ENCODE measurements at places on chromosomes 12 and 14.

DNA sequence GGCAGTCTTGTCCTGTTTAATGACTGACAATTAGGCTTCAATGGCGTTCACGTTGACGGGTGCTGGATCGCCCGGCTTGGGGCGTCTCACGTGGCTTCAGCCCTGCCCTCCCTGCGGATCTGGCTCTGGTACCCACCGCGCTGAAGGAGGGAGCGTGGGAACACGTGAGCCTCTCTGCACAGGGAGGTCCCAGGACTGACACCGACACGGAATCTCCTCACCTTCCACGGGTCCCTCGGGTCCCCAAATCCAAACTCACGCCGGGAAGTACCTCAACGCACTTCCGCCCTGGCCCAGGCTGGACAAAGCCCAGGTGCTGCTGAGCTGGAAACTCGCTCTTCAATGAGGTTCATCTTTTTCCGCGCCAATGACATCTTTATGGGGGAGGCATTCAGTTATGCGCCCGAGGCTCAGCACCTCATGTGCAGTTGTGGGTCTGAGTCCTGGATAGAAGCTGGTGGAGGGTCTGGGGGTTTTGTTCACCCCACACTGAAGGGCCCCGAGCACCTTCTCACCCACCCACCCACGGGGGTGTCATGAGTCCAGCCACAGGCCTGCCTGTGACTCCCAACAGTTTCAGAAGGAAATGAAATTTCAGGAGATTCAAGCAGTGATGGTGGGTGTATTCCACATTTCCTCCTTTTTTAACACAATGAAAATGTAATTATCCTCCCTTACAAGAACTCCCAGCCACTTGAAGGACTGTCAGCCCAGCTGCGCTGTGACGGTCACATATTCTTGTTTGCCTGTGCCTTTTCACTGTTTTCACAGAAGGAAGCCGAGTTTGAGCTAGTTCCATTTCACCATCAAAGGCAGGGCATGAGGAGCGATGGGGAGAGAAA, 251.7 kb upstream of the SFSWAP start:
- no peak overlapping the region for H3K27ac ChIP-seq
- no peaks in the 10 kb centered on the region for H3K36me3 ChIP-seq
- H3K27me3 ChIP-seq = peaks cover 77% of the 10 kb centered on the region

DNA sequence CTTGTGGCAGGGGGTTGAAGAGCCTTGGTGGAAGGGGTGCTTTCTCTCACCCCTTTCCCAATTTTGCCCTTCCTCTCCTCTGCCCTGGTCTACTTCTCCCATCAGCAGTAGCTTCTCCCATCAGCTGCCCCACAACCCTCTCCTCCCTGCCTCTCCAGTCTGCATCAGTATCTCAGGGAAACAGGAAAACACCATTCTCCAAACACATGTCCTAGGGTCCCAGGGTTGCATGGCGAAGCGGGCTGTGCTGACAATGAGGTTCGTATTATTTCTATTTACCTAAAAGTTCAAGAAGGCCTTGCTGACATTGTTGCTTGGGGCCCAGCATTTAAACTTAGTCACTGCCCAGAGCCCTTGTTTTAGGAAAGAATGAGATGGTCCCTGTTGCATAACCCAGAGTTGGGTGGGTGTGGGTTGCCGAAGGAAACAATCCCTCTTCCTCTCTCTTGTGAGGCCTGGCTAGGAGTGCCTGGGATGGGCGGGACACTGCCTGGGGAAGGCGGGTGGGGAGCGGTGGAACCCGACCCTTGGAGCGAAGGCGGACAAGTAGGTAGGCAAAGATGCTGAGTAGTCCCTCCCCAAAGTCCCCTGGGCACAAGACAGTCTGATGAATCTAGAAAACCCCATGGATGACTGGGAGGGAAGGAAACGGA, 1.3 kb upstream of the IGFBP6 start:
- no peak for DNase-seq
- H3K27ac ChIP-seq = no peak overlapping the region
- peaks cover 35% of the 10 kb centered on the region for H3K4me1 ChIP-seq
- peaks cover 1% of the 10 kb centered on the region for H3K36me3 ChIP-seq
- peak overlapping the region; percentile 41 for H3K4me3 ChIP-seq

DNA sequence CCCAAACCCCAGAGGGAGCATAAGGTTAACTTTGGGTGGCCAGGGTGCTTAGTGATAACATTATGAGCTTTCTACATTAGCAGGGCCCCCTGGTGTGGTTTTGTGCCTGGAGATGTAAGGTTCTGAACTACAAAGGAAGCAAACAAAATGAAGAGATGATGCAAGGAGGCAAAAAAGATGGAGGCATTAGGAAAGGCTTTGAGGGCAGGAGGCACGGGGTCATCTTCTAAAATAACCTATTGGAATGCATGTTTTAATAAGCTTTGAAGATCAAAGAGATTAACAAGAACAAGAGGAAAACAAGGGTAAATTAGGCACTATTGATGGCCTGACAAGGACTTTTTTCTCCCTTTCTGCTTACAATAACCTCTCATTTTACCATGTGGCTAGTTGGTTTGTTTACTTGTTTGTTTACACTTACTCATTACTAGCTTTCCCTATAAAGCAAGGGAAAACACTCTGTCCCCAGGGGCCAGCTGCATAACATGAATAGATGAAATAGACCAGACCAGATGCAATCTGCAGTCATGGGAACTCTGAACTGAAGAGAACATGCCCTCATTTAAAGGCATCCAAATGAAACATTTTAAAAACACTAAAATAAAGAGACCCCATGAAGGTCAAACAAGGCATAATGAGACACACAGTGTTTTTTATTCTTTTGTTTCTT, 390.3 kb downstream of the DIO2 start:
- H3K4me1 ChIP-seq = no peaks in the 10 kb centered on the region
- H3K36me3 ChIP-seq = no peaks in the 10 kb centered on the region
- no peak for DNase-seq
- H3K4me3 ChIP-seq = no peak overlapping the region

DNA sequence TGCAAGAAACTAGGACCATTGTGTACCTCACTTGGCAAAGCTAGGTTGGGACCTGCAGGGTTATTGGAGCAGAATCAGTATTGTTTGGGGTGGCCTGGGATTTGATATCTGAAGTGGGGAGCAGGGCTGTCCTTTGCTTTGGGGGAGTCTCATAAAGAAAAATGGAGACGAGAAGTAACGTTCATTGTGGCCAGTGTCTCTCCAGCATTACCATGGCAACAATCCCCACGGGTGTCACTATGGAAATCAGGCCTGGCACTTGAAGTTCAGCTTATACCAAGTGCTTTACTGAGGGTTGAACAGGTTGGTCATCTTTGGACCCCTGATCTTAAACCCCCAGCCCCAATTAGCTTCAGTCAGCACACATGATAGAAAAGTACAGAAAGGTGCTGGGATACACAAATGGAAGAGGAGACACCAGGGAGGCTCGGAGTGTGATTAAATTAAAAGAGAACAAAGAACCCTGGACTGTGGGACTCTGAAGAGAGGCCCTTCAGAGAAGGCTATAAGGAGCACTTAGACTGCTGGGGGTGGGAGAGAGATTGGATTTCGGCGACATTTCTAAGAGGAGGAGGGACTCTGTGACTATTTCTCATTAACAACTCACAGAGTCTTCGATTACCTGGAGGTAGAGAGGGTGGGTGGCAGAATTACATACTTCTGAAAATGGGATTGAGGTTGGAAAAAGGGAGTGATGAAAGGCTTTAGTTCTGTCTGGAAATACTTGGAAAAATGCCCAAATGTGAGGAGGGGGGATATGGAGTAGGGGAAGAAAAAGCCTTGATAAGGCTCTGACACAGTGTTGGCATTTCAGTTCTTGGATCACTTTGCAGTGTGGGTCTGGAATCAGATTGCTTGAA, 3.7 kb downstream of the KIF5A start:
- H3K4me3 ChIP-seq = no peak overlapping the region
- peaks cover 13% of the 10 kb centered on the region for H3K4me1 ChIP-seq
- peaks cover 3% of the 10 kb centered on the region for H3K36me3 ChIP-seq

DNA sequence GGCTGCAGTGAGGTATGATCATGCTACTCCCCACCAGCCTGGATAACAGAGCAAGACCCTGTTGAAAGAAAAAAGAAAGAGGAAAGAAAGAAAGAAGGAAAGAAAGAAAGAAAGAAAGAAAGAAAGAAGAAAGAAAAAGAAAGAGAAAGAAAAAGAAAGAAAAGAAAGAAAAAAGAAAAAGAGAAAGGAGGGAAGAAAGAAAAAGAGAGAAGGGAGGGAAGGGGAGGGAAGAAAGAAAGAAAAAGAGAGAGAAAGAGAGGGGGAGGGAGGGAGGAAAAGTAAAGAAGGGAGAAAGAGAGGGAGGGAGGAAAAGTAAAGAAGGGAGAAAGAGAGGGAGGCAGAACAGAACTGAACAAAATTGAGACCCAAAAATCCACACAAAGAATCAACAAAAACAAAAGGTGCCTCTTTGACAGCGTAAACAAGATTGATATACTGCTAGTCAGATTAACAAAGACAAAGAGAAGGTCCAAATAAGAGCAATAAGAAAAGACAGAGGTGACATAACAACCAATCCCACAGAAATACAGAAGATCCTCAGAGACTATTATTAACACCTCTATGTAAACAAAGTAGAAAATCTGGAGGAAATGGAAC, 293.9 kb upstream of the AMIGO2 start:
- no peak for DNase-seq
- H3K27me3 ChIP-seq = no peaks in the 10 kb centered on the region
- H3K36me3 ChIP-seq = peaks cover 1% of the 10 kb centered on the region
- H3K27ac ChIP-seq = peak overlapping the region; percentile 77
- H3K4me3 ChIP-seq = no peak overlapping the region
- peaks cover 19% of the 10 kb centered on the region for H3K4me1 ChIP-seq

- no peaks in the 10 kb centered on the region for H3K4me1 ChIP-seq
- no peak overlapping the region for H3K27ac ChIP-seq
- DNase-seq = no peak
- no peak overlapping the region for H3K4me3 ChIP-seq
- no peaks in the 10 kb centered on the region for H3K36me3 ChIP-seq
These were observed 32.7 kb downstream of the TSPAN11 start for GRCh38 chr12:30959110-30959710.

DNA sequence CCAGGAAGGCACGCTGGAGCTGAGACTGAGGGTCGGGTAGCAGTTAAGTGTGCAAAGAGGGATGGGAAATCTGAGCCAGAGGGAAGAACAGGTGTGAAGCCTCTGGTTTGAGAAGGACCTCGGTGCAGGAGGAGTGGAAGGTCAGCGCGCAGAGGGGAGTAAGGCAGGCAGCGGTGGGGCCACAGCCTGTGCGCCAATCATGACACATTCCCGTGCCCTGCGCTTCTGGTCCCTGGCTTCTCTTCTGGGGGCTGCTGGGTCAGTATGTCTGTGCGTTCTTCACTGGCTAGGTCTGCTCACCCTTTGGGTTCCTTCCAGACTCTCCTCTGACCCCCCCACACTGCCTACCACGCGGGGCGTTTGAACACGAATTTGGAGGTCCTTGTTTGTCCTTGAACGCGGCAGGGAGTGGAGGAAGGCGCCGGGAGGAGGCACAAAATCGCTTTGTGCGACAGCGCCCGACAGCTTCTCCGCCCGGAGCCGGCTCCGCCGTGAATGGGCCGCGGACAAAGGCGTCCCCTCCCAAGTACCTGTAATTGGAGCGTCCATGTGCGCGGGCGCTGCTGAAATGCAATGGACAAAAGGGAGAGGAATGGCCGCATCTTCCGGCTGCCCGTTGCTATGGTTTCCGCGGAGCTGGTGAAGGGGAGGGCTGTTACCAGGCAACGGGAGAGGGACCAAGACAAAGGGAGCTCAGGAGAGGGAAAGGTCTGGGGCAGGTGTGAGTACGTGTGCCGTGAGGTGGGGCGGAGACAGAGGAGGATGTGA, 207.2 kb upstream of the SRRM4 start:
- no peak overlapping the region for H3K4me3 ChIP-seq
- DNase-seq = no peak
- no peaks in the 10 kb centered on the region for H3K4me1 ChIP-seq
- H3K27me3 ChIP-seq = peaks cover 18% of the 10 kb centered on the region

- H3K27me3 ChIP-seq = no peaks in the 10 kb centered on the region
- peaks cover 29% of the 10 kb centered on the region for H3K36me3 ChIP-seq
- no peak overlapping the region for H3K4me3 ChIP-seq
- DNase-seq = peak; percentile 16
These were observed 15.1 kb upstream of the NEK9 start for GRCh38 chr14:75141967-75142366.

- H3K4me3 ChIP-seq = no peak overlapping the region
- no peaks in the 10 kb centered on the region for H3K4me1 ChIP-seq
- no peak overlapping the region for H3K27ac ChIP-seq
- H3K27me3 ChIP-seq = no peaks in the 10 kb centered on the region
- DNase-seq = no peak
These were observed 439.0 kb upstream of the STXBP6 start for GRCh38 chr14:25488961-25489360.

GRCh38 chr14:23057757-23058653, 685 bp upstream of the CDH24 start:
- no peaks in the 10 kb centered on the region for H3K27me3 ChIP-seq
- H3K36me3 ChIP-seq = peaks cover 40% of the 10 kb centered on the region
- peak; percentile 85 for DNase-seq
- H3K4me3 ChIP-seq = peak overlapping the region; percentile 83
- peak overlapping the region; percentile 49 for H3K27ac ChIP-seq

GRCh38 chr12:18747895-18748294, 10.0 kb downstream of the CAPZA3 start:
- H3K4me1 ChIP-seq = no peaks in the 10 kb centered on the region
- H3K27me3 ChIP-seq = no peaks in the 10 kb centered on the region
- H3K27ac ChIP-seq = no peak overlapping the region
- H3K4me3 ChIP-seq = no peak overlapping the region
- no peaks in the 10 kb centered on the region for H3K36me3 ChIP-seq

DNA sequence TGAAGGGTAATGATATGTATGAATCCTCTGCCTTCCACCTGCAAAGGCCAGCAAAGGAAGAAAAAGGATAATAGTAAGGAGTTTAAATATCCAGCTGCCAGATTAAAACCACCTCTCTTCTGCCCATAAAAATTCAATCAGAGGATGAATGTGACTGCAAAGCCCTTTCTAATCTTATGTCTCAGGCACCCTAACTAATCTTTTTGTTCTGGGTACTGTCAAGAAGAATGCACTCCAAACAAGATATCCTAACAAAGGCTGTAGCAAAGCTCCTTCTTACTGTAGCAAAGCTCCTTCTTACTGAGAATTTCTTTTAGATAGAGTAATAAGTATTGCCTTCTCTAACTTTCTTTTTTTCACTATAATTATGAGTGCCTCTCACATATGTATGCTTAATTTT, 91.8 kb downstream of the ST8SIA1 start:
- no peak overlapping the region for H3K4me3 ChIP-seq
- no peaks in the 10 kb centered on the region for H3K4me1 ChIP-seq
- H3K27ac ChIP-seq = no peak overlapping the region

All from central memory CD8-positive, alpha-beta T cell (primary cell).